Activated CD4-positive, CD25-positive, alpha-beta regulatory T cell treated with anti-CD3 and anti-CD28 coated beads, Interleukin-2, amount 50 U/mL, for 16 hours (primary cell): ENCODE measurements at places on chromosomes 6 and 20.

GRCh38 chr6:167079853-167080297, 43.0 kb upstream of the CCR6 start:
- peak; percentile 37 for DNase-seq

GRCh38 chr6:42012501-42013133, 37.7 kb upstream of the TAF8 start:
- no peak for DNase-seq

DNA sequence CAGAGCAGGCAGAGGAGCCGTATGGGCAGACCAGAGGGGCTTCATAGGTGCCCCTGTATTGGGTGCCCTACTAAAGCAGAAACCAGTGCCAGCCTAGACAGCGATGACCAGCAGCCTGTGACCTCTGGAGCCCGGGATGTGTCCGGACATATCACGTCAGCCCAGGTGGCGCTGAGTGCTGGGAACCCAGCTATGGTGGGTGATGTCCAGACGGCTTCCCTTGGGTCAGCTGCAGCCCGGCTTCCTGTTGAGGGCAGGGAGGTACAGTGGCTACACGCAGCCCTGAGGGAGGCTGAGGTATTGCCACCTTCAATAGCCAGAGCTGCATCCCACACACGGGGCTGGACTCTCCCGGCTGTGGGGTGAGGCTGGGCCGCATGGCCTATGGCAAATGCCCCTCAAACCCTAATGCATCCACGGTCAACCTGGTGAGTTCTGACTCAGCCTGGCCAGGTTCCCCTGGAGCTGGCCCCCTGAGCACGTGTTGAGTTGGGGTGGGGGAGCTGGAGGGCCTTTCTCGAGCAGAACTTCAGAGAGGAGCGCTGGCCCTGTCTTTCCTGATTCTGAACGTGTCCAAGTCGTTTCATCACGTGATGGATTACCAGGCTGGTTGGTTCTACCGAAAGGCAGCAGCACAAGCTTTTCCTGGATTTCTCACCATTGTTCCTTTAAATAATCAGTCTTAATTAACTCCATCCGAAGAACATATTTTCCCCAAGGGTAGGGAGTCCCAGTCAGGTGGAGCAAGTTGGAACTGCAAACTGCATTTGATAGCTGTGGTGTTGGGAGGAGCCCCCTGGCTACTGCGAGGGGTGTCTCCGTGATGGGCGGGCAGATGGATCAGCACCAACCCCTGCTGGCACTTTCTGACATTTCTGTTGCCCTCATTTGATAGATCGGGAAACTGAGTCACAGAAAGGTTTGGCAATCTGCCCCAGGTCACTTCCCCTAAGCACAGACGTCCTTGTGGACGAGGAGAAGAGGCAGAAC, 7.1 kb upstream of the MYT1 start:
- no peak for DNase-seq

DNA sequence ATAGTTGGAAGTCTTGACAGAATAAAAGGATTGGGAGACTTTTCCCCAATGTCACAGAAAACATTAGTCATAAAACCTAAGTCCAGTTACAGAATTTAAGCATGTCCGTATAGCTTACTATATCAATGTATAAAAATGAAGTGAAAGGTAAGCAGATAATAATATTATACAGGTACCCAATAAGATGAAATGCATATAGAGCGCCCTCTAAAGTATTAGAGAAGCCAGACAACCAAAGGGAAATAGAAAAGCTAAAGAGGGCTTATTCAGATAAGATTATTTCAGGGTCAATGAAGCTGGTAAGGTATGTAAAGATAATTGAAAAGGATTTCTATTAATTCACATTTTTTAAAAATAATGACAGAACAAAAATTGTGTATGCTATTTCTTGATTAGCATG, 947.7 kb upstream of the MAP3K7 start:
- DNase-seq, result no peak

DNA sequence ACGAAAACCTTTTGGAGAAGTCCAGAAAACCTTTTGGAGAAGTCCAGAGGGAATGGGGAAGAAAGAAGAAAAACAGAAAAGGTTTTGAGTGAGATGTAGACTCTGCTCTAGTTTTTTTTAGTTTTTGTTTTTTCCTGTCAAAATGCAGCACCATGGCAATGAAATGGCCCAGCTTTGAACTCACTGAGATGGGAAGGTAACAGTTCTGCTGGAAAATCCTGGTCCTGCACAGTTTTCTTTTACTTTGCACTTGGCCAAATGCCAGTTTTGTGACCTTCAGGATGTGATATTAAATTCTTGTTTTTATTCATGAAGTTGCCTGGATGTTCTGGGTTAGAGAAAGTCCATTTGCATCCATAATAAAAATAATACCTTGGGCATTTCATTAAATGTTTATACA, 145.7 kb downstream of the CFAP61 start:
- no peak for DNase-seq

GRCh38 chr20:47224300-47224791, 132.2 kb downstream of the ZMYND8 start:
- DNase-seq, result no peak

GRCh38 chr20:15658295-15658694, 915.0 kb downstream of the KIF16B start:
- no peak for DNase-seq

DNA sequence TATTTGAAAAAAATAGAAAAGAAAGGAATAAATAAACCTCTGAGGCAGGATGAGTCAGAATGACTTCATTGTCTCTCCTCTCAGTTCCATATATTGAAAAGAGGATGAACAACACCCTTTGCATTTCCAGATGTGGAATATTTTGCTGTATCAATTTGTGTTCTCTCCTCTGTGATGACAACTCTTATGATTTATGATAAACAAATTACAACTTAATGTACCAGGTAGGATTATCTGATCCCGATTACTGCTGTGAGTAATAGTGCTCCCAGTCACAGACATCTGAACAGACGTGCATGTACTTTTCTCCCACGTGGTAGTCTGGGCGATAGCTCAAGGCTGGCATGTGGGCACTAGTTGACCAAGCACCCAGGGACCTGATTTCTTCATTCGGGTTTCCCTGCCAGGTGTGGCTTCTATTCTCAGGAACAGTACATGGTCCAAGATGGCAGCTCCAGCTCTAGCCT, 142.1 kb upstream of the SULF2 start:
- no peak for DNase-seq

DNA sequence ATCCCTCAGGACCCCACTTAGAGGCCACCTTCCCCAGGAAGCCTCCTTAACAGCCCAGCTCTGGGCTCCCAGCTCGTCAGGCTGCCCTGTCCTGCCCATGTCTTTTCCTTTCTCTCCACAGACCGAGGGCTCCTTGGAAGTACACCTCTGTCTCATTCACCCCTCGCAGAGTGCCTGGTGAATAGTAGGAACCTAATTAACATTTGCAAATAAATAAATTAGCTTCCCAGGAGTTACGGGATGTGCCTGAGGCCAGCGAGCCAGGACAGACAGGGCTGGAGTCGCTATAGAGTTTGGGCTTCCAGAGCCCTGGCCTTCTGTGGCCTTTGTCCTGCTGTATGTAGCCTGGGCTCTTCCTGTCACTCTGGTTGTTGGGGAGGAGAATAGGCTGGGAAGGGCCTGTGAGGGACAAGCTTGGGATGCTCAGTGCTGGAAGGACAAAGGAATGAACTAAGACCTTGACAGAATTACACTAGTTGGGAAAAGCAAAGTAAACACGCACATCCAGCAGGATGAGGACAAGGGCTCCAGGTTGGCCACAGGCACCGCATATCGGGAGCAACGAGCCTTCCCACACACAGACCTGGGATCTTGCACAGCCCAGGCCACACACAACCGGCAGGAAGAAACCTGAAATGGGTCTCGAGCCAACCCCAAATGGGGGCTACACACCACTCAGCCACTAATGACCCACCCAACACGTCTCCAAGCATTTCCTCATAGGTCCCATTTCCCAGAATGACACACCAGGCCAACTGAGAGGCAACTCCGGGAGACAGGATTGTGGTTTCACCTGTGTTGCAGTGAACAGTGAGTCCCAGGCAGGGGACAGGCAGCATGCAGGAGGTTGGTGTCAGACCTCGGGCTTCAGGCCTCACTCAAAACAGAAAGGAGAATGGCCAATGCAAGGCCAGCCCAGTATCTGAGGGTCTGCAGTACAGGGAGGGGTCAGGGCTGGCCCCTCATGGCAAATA, 9.7 kb downstream of the MAP1LC3A start:
- DNase-seq, result no peak

GRCh38 chr20:37911838-37912281, 8.9 kb downstream of the VSTM2L start:
- DNase-seq, result no peak

DNA sequence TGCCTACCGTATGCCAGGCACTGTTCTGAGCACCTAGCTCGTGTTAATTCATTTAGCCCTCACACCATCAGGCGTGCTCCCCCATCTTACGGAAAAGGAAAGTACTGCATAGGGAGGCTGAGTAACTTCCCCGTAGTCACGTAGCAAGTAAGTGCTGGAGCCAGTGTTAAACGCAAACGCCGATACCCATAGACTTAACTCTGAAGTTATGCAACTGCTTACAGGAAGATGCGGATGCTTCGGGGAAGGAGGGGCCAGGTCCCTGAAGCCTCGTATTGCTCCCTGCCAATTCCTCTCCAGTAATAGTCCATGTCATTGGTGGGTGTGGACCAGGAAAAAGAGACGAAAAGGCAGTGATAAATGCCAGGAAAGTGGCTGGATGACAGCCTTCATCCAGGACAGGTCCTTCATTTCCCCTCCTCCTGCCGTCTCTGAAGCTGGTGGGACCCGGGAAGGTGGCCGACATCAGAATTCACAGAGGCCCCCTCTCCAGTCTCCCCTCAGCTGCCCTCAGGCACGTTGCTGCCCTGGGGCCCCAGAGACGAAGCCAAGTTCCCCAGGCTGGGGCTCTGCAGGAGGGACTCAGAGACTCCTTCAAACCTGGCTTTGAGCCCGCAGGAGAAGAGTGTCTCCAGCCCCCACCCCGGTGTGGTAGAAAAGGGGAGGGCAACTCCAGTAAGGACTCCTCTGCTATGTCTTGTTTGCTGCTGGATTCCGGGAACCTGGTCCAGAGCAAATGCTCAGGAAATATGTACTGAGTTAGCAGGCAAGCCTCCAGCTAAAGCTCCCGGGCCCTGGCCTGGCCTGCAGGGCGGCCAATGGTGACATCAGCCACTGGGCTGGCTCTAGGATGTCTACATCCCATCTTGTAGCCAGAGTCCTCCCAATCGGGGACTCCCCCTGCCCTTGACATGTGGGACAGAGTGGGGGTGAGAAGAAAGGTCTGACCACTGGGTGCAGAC, 37.8 kb downstream of the RAB44 start:
- DNase-seq, result no peak

DNA sequence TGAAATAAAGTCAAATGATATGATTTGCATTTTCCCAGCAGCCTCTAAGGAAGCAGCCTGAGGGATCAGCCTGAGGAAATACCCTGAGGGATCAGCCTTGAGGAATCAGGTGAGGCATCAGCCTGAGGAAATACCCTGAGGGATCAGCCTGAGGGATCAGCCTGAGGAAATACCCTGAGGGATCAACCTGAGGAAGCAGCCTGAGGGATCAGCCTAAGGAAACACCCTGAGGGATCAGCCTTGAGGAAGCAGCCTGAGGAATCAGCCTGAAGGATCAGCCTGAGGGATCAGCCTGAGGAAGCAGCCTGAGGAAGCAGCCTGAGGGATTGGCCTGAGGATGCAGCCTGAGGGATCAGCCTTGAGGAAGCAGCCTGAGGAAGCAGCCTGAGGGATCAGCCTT, 669.7 kb upstream of the AGPAT4 start:
- DNase-seq, result no peak

DNA sequence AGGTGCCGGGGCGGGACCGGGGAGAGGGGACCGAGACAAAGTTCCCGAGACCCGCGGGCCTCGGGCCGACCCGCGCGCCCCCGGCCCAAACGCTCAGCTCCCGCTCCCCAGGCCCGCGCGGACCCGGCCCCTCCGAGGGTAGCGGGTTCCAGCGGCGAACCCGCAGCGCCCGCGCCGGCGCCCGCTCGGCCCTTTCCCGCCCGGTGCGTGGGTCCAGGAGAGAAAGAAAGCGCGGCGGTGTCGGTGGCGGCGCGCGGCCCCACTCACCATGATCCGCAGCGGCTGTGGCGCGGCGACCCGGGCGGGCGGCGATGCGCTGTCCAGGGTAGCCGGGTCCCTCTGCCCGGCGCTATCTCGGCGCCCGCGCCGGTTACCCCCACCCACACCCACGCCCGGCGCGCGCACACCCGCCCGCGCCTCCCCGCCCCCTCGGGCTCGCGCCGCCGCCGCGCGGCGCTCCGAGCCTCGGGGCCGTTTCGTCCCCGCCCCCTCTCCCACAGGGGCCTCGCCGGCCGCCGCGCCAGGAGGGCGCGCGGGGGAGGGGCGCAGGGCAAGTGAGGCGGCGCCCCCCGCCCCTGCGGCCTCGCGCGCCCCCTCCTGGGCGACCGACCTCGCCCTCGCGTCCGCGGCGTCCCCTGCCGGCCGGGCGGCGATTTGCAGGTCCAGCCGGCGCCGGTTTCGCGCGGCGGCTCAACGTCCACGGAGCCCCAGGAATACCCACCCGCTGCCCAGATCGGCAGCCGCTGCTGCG, at the start of gene ELOVL2:
ELOVL2 (minus strand) TSS at position 345 of the 751 bp plus-strand sequence; CDS start at position 270, 75 bp downstream.
- DNase-seq, result no peak

DNA sequence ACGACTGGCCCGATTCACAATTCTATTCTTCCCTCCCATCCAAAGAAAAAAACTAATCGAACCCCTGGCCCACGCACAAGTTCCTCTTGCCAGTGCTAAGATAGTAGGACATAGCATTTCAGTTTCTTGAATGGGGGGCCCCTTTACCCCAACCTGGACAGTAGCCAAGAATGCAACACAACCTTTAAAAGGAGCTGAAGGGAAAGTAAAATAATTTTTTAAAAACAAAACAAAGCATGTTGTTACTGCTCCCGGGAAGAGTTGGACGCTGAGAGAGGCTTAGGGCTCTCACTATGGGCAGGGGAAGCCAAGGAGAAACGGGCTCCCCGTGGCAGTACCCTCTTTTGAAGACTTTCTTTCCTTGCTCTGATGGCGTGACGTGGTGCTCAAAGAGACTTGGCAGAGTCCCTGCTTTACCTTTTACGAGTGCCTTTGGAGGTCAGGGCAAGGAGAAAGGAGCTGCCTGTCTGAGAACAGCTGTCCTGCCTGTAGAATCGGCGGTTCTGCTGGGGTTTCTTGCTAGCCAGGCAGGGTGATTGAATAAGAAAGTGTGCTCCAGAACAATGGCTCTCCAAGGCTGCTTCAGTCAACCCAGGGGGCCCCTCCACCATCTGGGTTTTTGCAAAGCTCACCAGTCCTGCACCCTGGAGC, 5.8 kb downstream of the TFAP2C start:
- no peak for DNase-seq
